ENCODE measurements at places on chromosomes 12 and 14. TPM values are rescaled to one million over a fixed set of nuclear protein-coding genes. Genes with fewer than 3 reads are reported as not detected.

GRCh38 chr12:48940181-48940580, 14.9 kb upstream of the FKBP11 start:
- DNase-seq = no peak

DNA sequence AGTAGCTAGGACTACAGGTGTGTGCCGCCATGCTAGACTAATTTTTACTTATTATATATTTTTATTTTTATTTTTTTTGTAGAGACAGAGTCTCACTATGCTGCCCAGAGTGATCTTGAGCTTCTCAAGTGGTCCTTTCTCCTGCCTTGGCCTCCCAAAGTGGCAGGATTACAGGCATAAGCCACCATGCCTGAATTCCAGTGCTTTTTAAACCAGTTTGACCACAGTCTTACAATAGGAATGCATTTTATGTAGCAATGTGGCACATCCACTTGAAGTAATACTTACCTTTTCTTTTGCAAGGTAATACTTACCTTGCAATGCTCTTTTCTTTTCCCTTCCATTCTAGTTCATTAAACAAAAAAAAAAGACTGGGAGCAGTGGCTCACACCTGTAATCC, 38.0 kb upstream of the CPM start:
- no peak for DNase-seq

DNA sequence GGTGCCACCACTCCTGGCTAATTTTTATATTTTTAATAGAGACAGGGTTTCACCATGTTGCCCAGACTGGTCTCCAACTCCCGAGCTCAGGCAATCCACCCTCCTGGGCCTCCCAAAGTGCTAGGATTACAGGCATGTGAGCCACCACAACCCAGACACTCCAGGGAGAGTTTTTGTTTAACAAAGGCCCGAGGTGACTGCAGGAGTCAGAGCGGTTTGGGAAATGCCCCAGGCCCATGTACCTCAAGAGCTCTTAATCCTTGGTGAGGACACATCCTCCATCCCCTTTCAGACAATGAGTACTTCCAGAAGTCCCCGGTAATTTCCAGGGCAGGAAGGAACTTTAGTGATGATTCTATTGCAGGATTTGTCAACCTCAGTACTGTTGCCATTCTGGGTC, 176.0 kb downstream of the ESRRB start:
- DNase-seq = no peak

- DNase-seq = peak; percentile 43
Observed at GRCh38 chr12:3273409-3273853, 196.3 kb downstream of the TSPAN9 start.

- DNase-seq = no peak
Observed at GRCh38 chr12:28899951-28900350, 249.1 kb upstream of the FAR2 start.

GRCh38 chr14:31207755-31208545, at the start of gene HECTD1:
Gene HECTD1, minus strand, starts transcription at chr14:31207793. Its CDS starts 1,857 bp downstream, at chr14:31205936.
- DNase-seq = peak; percentile 94

DNA sequence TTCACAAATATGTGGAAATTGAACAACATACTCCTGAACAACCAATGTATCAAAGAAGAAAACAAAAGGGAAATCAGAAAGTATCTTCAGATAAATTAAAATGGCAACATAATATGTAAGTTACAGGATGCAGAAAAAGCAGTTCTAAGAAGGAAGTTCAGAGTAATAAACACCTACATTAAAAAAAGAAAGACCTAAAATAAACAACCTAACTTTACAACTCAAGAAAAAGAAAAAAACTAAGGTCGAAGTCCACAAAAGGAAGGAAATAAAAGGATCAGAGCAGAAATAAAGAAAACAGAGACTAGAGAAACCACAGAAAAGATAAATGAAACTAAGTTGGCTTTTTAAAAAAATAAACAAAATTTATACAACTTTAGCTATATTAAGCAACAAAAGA, 59.2 kb downstream of the EGLN3 start:
- DNase-seq = no peak

DNA sequence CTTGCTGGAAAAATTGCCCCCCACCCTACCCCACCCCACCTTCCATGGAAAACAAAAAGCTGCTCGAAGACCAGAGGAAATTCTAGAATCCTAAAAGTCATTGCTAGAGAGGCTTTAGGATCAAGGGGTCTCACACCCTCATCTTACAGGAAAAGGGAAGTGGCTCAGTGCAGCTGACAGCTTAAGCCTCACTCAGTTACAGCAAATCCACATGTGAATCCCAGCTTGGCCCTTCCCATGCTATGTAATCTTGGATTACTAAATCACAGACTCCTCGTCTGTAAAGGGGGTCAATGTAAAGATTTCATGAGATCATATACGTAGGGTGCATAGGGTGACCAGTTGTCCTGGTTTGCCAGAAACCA, 25.9 kb downstream of the CMKLR1 start:
- DNase-seq = no peak

GRCh38 chr14:90678846-90679362, 137.3 kb downstream of the TTC7B start:
- DNase-seq = no peak

DNA sequence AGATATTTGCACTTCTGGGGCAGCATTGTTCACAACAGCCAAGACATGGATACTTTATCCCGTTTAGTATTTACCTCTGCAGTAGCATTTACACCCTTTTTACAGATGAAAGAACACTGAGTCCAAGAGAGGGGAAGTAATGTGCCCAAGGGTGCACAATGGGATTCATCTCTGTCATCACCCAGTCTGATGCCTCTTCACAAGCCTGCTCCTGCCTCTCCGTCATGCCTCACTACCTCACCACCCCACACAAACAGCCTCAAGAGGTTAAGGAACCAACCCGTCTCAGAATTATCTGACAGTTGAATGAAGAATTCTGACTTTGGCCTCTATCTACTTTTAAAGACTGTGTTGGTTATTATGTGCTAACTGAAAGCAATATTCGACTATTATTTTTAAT, 368.4 kb downstream of the ATP23 start:
- no peak for DNase-seq

DNA sequence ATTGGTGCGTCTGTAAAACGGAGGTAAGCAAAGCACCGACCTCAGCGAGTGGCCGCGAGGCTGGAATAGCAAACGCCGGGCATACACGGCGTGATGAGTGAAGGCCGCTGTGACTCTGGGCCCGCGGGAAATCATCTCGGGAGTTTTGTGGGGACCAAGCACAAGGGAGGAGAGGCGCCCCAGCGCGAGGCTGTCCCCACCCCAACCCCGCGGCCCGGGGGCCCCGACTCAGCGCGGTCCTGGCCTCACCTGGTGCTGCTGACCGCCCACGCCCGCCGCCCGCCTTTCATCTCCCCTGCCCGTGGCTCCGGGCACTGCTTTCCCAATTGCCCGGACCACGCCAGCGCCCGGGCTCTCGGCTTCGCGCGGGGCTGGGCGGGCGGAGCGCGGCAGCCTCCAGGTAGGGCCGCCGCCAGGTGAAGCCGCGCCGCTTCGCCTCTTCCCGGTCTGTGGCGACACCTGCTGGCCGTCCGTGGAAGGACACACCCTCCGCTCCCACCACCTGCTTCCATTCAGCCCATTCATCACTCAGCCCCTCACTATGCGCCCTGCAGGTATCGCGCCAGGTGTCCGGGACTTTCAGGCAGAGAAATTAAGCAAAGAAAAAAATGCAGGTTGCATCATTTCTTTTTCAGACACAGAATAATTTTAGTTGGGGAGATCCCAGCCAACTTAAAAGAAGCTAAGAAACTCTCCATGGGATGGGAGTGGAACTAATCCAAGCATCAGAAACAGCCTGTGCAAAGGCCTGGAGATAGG, 360.4 kb downstream of the MED13L start:
- DNase-seq = peak; percentile 91

- DNase-seq = no peak
Observed at GRCh38 chr14:22761734-22762133, 4.8 kb upstream of the OXA1L start.

DNA sequence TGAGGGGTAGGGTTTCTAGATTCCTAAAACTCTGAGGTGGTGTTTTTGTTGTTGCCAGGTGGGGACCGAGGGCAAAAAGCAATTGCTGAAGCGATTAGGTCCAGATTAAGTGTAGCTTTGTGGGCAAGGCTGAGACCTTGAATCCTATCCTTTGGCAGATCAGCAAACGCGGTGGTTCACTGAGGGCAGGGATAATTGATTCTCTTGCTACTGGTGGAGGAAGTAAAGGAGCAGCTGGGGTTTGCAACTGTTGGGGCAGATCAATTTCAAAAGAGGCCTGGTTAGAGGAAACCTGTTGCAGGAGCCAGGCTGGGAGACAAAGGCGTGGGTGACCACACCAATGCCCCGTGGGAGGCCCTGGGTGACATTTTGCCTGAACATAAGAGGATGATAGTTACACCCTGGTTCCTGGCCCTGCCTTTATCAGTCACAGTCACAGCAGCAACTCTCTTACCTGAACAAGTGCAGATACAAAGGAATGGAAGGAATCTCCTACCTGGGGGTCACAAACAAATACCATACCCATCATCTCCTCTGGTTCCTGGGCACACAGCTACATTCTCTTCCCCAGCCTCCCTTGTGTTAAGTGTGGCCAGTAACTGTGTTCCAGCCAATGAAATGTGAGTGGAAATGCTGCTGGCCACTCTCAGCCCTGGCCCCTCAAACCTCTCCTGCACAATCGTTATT, 43.3 kb upstream of the RASSF3 start:
- DNase-seq = no peak

- no peak for DNase-seq
Observed at GRCh38 chr12:99009654-99010296, 364.7 kb downstream of the APAF1 start.

- no peak for DNase-seq
Observed at GRCh38 chr12:98579347-98579746, 14.1 kb upstream of the SLC25A3 start.

- no peak for DNase-seq
Observed at GRCh38 chr12:27534060-27534764, 10.2 kb downstream of the PPFIBP1 start.

DNA sequence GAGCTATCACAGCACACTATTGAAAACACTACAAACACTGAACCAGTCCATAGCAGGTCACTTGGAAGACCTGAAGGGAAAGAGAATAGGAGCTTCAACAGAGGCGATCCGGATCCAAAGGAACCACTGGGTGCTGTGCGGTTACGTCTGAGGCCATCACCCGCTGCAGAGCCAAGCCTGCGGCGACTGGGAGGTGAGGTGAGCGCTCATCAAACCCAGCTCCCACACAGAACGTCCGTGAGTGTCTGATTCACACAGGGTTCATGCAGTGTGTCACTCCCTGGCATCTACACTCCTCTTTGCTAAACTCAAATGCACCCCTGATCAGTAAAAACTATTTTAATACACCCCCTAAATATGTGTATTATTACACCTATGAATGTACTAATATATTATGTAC, 64.1 kb downstream of the TMEM132D start:
- DNase-seq = no peak

GRCh38 chr14:75373616-75374015, 54.2 kb upstream of the JDP2 start:
- no peak for DNase-seq

- DNase-seq = no peak
Observed at GRCh38 chr14:56321861-56322260, 203.7 kb downstream of the PELI2 start.

DNA sequence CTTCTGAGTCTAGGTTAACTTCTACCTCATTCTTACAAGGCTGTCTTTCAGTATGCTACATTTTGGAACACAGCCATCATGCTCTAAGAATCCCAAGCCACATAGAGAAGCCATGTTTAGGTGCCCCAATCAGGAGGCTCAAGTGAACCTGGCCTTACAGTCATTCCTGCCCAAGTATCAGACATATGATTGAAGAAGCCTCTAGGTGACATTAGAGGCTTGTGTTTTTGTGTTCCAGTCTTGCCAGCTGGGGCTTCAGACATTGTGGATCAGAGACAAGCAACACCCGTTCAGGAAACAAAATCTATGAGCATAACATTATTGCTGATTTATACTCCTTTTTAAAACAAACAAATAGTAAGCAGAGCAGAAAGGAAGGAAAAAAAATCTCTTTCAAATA, 8.1 kb upstream of the SLC16A7 start:
- DNase-seq = no peak

GRCh38 chr14:105312973-105313372, 1.6 kb upstream of the PACS2 start:
- no peak for DNase-seq

DNA sequence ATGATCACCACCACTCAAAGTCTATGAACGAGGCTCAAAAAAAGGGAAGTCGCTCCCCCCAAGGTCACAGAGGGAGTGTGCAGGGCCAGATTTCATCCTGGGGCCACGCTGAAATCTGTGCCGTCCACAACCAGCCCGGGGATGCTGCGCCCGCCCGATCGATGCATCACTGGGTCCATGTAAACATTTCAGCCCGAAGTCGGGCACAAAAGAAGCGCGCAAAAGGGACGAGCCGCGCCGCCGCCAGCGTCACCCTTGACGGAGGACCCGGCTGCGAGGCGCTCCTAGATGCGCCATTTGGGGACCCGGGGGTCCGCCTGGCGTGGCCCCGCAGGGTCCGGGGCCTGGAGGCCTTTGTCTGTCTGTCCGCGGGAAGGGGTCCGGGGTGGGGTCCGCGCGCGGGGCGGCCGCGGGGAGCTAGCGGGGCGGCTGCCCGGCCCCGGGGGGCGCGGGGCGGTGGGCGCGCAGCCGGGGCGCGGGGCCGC, 503 bp downstream of the FBXO21 start:
- peak; percentile 46 for DNase-seq

- no peak for DNase-seq
Observed at GRCh38 chr14:68476212-68477109, 316.4 kb downstream of the ZFP36L1 start.

DNA sequence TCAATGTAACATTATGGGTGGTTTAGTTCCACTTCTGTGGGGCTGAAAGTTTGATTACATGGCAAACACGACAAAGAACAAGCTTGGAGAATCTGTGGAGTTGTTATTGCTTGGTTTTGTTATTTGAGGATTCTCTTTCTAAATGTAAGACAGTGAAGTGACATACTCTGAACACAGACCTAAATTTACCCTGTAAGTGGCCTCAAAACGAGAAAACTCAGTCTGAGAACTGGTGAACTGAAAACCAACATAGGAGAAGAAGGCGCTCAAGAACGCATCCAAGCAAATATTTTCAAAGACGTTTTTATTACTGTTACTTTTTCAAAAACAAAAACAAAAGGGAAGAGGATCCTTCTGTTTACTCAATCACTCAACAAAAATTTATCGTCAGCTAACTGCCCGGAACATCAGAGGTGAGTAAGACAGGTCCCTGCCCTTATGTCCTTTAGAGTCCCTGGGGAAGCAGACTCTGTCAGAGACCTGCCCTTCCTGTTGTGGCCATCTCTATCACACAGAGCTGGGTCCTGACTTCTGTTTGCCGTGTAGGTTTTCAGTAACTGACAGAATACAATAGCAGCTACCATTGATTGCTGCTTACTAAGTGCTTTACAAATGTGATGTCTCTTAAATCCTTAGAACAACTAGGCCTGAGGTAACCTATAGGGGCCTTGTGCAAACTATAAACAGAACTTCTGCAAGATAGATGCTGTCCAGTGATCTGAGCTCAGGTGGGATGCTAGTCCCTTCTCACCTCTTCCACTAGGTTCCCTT, 79.3 kb upstream of the C12orf71 start:
- no peak for DNase-seq

The SERPINA1 gene
- total RNA-seq = 167 TPM

The ABCC9 gene
- total RNA-seq = not detected

The TRHDE gene
- total RNA-seq = 31.6 TPM

The CNTN1 gene
- total RNA-seq = not detected

The KCNK13 gene
- not detected for total RNA-seq

The SLC39A2 gene
- not detected for total RNA-seq

The JPH4 gene
- not detected for total RNA-seq

The STYK1 gene
- total RNA-seq = 8.4 TPM

The COA8 gene
- total RNA-seq = 29.1 TPM

The RIPK3 gene
- 12.6 TPM for total RNA-seq

Measured in Calu3 (cell line).